ENCODE measurements at places on chromosomes 2 and 18.
A peak's percentile ranks its signal among the peaks of the same experiment; 100 is the strongest.

- no peak for DNase-seq
Measured at GRCh38 chr2:172013396-172013795, 13.6 kb downstream of the METAP1D start.

GRCh38 chr2:114049280-114049679 is 159.4 kb downstream of the ACTR3 start:
- DNase-seq, result no peak

- DNase-seq, result peak; percentile 67
Measured at GRCh38 chr2:38315707-38316333, 61.3 kb downstream of the ATL2 start.

DNA sequence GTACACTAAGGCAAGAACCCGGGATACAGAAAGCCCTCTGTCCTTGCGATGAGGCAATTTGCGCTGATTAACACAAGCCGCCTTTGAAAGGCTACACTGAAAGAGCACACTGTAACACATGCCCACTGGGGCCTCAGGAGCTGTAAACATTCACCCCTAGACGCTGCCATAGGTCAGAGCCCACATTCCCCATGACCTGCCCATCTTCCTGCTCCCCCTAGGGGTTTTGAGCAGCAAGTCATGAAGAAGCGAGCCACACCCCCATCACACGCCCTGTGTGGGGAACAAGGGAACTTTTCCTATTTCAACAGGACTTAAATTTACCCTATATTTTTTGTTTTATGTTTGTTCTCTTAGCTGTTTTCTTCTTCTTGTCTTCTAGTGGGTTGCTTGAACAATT is 47.8 kb upstream of the SLC4A10 start:
- DNase-seq, result no peak

DNA sequence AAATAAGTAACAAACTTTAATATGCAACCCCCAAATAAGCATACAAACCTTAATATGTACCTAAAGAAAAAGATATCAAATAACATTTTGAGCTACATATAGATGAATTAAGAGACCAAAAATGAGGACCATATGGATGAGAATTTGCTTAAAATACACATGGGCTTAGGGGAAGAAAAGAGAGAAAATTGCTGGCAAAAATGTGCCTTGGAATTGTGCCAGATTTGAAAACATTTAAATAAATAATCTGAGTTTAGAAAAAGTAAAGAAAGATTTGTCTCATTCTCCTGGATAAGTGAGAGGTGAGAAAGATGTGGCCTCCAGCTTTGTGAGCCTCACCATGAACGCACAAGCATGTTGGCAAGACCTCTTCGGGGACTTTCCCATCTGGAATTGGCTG is 372.6 kb downstream of the SOX11 start:
- no peak for DNase-seq

All from CD4-positive, alpha-beta T cell treated with Interleukin-10 for 1 hour (primary cell).